ENCODE measurements at places on chromosomes 5 and 9. TPM values are rescaled to one million over a fixed set of nuclear protein-coding genes. Genes with fewer than 3 reads are reported as not detected.

DNA sequence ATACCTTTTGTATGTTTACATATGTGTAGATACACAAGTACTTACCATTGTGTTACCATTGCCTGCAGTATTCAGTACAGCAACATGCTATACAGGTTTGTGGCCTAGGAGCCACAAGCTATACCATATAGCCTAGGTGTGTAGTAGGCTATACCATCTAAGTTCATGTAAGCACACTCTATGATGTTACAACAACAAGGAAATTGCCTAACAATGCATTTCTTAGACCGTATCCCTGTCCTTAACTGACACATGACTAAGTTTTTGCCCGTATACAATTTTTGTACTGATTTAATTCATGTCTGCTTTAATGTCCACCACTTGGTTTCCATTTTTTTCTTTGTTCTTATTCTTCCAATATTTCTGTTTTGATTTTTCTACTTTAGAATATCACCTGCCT lies 18.5 kb downstream of the TNPO1 start:
- no peak for DNase-seq
- no peak overlapping the region for H3K27ac ChIP-seq
- H3K27me3 ChIP-seq = peaks cover 8% of the 10 kb centered on the region
- H3K4me1 ChIP-seq = no peaks in the 10 kb centered on the region
- peaks cover 2% of the 10 kb centered on the region for H3K36me3 ChIP-seq

- H3K27me3 ChIP-seq = peaks cover 69% of the 10 kb centered on the region
- peaks cover 12% of the 10 kb centered on the region for H3K4me1 ChIP-seq
- peaks cover 1% of the 10 kb centered on the region for H3K36me3 ChIP-seq
- DNase-seq = no peak
Observed at GRCh38 chr5:93577854-93578812, 2.9 kb downstream of the NR2F1-AS1 start.

- H3K4me3 ChIP-seq = no peak overlapping the region
- H3K27ac ChIP-seq = no peak overlapping the region
- no peaks in the 10 kb centered on the region for H3K4me1 ChIP-seq
- no peaks in the 10 kb centered on the region for H3K36me3 ChIP-seq
- no peaks in the 10 kb centered on the region for H3K27me3 ChIP-seq
- DNase-seq = no peak
Observed at GRCh38 chr5:35354751-35355150, 124.5 kb upstream of the PRLR start.

SLF1 gene
- 16.8 TPM for total RNA-seq

DNA sequence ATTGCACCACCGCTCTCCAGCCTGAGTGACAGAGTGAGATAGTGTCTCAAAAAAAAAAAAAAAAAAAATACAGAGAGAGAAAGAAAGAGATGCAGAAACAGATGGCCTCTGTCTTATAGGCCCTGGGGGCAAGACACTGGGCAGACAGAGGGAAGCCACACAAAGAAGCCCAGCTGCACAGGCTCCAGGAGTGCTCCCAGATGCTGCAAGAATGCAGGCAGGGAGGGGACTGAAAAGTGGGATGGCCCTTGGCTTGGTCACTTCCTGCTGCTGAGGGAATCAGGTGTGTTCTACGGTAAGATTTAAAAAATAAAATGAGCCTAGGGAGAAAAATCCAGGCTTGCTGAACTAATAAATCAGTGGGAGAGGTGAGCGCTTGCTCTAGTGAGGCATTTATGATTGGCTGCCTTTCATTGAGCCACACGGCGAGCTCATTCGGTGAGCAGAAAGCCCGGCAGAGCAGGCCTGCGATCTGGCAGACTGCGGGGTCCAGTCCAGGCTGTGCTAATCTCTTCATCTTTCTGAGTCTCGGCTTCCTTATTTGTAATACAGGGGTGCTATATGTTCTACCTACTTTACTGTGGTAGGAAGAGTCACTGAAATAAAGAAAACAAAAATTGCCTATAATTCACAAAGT lies 80.6 kb downstream of the RAD23B start:
- no peaks in the 10 kb centered on the region for H3K36me3 ChIP-seq
- H3K27me3 ChIP-seq = no peaks in the 10 kb centered on the region
- no peaks in the 10 kb centered on the region for H3K4me1 ChIP-seq
- no peak overlapping the region for H3K4me3 ChIP-seq
- DNase-seq = no peak

GRCh38 chr9:68585034-68585761 lies 44.5 kb upstream of the TMEM252 start:
- no peak overlapping the region for H3K4me3 ChIP-seq
- peaks cover 12% of the 10 kb centered on the region for H3K27me3 ChIP-seq
- no peak for DNase-seq
- H3K4me1 ChIP-seq = peaks cover 6% of the 10 kb centered on the region
- H3K36me3 ChIP-seq = no peaks in the 10 kb centered on the region

TRPM3 gene
- total RNA-seq = not detected

Measured in activated naive CD8-positive, alpha-beta T cell treated with anti-CD3 and anti-CD28 coated beads, Interleukin-2, amount 10 ng/mL, durations not matched to agents 7 days and 5 days (primary cell).